ENCODE measurements at places on chromosomes 11 and 22.

- no peak for DNase-seq
These were observed 16.7 kb downstream of the TMEM121B start for GRCh38 chr22:17104336-17104935.

DNA sequence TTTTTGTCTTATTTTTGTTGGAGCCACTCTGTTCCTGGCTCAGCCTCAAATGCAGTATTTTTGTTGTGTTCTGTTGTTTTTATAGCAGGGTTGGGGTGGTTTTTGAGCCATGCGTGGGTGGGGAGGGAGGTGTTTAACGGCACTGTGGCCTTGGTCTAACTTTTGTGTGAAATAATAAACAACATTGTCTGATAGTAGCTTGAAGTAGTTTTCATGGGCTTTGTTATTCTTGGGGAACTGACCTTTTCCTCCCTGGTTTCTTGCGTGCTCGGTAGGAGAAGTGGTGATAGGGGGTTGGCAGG lies 6.0 kb upstream of the MCM5 start:
- no peak for DNase-seq

- DNase-seq, result no peak
These were observed 70.7 kb upstream of the CCDC179 start for GRCh38 chr11:22930816-22931594.

- peak; percentile 23 for DNase-seq
These were observed 23.5 kb upstream of the TH start for GRCh38 chr11:2194877-2195755.

- DNase-seq, result no peak
These were observed 418.3 kb downstream of the TBC1D22A start for GRCh38 chr22:47180796-47181195.

GRCh38 chr11:128893578-128894285 lies 2.6 kb downstream of the KCNJ5 start:
- DNase-seq, result no peak

- no peak for DNase-seq
These were observed 80.2 kb downstream of the DSCAML1 start for GRCh38 chr11:117716521-117717440.

DNA sequence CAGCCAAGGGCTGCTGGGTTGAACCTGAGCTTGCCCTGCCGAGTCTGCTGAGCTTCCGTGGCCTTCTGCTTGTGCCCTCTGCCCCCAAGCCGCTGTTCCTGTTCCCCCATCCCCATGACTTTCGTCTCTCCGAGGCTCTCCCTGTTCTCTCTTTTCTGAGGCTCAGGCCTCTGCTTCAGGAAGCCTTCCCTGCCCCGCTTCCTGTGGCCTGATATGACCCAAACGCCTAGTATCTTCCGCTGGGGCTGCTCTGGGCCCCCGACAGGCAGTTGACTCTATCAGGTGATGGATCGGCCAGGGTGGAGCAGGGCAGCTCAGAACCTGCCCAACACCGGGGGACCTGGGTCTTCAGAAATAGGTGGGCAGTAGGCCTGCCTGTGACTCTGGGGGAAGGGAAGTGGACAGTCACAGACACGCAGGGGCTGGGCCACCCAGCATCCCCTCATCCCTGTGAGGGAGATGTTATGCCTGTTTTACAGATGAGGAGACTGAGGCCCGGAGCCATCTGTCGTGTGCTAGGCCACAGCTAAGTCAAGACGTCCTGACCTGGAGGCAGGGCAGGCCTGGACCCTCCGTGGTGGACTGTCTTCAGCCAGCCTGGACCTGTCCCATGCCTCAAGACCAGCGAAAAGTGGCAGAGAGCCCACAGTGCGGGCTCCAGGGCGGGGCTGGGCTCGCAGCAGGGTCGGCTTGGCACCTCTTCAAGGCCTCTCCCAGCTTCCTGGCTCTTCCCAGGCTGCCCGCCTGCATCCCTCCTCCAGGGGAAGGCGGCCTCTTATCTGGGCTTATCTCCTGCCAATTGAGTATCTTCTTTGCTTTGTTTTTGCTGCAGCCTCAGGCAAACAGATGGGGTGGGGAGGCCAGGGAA lies 16.2 kb downstream of the BAD start:
- DNase-seq, result no peak

DNA sequence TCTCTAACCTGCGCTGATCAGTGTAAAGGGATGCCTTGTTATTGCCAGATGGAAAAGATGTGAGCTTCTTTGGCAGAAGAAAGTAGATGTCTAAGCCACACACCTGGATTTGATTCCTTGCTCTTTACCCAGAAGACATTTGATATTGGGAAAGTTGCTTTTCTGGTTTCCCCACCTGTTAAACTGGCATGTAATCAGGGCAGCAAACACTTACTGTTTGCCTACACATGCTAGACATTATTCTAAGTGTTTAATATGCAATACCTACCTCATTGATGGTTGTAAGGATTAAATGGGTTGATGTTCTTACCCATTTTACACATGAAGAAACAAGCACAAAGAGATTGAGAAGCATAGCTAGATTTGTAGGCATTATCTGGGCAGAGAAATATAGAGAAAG lies 16.6 kb downstream of the ASRGL1 start:
- no peak for DNase-seq

GRCh38 chr11:72736452-72737069 lies 15.6 kb downstream of the ARAP1 start:
- peak; percentile 68 for DNase-seq

GRCh38 chr11:63507511-63507910 lies 1.6 kb downstream of the LGALS12 start:
- DNase-seq, result no peak

GRCh38 chr11:124920870-124921609 lies 2.0 kb downstream of the HEPN1 start:
- peak; percentile 76 for DNase-seq

- no peak for DNase-seq
These were observed 4.9 kb upstream of the EXT2 start for GRCh38 chr11:44090539-44090938.

- DNase-seq, result no peak
These were observed 479.0 kb downstream of the NELL1 start for GRCh38 chr11:21148376-21148775.

DNA sequence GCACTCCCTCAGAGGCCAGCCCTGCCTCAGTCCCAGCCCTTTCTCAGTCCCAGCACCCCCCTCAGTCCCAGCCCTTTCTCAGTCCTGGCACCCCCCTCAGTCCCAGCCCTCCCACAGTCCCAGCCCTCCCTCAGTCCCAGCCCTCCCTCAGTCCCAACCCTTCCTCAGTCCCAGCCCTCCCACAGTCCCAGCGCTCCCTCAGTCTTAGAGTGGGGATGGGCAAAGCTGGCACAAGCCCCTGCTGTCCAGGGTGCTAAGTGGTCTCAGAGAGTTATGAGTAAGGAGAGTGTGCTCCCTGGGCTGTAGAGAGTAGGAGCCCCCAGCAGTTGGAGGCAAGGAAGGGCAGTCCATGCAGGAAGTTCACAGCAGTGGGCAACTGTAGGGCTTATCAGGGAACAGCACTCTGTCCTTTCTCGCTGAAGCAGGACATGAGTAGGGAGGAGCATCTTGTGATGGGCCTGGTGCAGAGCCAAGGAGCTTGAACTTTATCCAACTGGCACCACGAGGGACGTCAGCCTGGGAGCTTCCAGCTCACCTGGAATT lies 51.4 kb upstream of the CRYBB3 start:
- no peak for DNase-seq

- no peak for DNase-seq
These were observed 482.1 kb upstream of the ANO5 start for GRCh38 chr11:21710809-21711208.

Measured in T-helper 2 cell treated with Interferon-gamma antibody and Interleukin-4, amounts not matched to agents 5 μg/mL and 100 μg/mL, for 36 hours (primary cell).